ENCODE measurements at places on chromosomes 16 and 17.

- DNase-seq: no peak
Observed at GRCh38 chr16:87057211-87057881, 259.8 kb downstream of the C16orf95 start.

DNA sequence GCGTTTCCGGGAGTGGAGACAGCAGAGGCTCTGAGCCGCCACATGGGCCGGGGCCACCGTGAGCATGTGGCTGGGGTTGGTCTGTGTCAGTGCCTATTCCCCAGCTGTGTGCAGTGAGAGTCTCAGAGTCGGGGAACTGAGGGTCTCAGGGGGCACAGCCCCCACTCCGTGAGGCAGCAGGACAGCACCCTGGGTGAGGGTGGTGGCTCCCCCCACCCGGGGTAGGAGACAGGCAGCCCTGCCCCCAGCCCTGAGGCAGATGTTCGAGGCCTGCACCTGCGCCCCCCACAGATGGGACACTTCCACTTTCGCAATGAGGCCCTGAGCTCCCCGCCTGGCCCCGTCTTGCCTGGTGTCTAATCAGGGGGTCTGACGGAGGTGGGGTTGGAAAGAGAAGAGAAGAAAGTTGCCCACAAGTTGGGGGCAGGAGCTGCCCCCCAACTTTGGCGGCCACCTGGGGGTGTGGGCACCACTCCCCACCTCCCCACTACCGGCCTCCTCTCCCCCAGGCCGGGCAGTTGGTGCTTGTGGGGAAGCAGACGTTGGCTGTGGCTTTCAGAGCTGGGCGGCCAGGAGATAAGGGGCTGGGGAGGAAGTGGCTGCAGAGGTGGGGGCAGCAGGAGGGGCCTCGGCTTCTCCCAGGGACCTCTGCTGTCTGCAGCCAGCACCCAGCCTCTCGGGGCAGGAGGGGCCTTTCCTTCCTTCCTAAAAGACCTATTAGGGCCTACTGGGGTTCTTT, 1.8 kb upstream of the CBFA2T3 start:
- DNase-seq: no peak

- no peak for DNase-seq
Observed at GRCh38 chr17:57708410-57708809, 36.7 kb downstream of the CCDC182 start.

DNA sequence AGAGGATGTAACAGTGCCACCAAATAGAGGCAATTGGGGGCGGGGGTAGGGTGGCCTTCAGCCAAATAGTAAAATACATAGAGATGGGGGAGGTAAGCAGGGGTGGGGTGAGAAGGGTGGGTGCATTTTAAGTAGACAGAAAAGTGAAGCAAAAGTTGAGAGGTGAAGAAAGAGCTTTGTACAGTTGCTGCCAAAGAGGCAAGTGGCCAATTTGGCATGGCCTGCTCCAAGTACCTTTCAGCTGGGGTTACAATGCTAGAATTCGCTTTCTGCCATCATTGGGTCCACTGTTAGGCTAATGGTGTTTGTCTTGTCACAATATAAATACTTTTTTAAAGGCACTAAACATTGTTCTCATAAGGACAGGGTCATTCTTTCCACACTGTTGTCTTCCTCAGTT, 5.2 kb upstream of the TMEM97 start:
- no peak for DNase-seq

GRCh38 chr16:12059216-12059769, 82.8 kb downstream of the SNX29 start:
- no peak for DNase-seq

DNA sequence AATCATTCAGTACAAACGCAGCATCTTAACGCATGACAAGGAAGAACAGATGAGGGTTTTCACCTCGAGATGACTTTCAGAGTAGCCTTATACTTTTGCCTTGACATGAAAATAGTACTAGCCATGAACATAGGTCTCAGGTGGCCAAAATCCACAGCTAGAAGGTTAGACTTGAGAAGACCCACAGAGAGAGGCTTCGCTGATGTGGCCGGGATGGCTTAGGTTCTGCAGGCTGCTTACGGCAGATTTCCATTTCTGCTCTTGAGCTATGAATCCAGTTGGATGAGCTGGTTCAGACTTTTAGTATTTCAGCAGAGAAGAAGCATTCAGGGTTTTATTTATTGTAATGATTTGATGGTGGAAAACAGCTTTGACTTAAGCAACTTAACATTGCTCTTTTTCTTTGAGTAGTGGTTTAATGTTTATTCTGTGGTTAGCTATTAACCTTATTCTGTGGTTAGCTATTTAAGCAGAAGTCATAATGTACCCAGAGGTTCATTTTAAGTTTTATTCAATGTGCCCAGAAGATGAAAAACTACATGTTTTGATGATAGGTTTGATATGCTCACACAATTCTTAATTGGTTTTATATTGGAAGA, 7.6 kb downstream of the KRT24 start:
- no peak for DNase-seq

DNA sequence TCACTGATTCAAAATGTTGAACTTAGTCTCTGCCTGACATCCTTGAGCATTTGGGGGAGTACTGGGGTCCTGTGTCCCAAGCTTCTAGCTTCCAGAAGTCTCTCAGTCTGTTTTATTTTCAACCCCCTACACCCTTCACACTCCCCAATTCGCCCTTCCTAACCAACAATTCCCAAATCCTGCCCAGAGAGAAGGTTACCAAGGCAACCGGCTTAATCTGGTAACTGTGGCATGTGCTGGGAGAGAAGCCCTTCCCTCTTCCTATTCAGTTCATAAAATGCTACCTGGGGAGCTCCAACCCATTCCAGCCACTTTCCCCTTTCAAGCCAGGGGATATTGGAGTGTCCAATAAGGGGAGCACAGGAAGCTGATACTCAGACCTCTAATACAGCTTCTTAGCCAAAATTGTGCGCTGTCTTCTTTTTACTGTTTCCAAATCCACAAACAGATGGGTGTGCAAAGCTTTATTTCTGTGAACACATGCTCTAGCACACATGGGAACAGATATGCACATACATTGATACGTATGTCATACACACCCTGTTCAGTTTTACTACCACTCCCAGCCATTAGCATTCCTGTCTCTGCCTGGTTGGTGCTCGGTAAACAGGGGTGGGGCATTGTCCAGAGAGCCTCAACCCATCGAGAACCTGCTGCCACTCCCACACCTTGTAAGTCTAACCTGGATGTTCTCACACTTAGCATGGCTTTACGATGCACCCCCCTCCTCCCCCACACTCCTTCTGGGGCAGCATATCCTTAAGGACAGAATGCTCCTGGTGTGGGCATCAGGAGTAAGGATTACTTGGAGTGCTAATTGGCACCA, 1.1 kb upstream of the RAPGEFL1 start:
- DNase-seq: no peak

DNA sequence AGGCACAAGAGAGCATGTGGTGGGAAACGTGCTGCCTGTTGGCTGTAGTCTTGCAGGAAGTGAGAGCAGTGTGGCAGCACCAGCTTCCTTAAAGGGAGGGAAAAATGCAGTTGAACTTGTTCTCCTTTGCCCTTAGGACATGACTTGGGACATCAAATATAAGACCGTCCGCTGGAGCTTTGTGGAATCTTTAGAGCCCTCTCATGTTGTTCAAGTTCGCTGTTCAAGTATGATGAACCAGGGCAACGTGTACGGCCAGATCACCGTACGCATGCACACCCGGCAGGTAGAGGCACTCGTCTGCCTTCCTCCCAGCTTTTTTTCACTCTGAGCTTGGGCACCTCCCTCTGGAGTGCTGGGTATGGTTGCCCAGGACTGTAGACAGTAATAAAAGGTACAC, 23.3 kb downstream of the GPR179 start:
- no peak for DNase-seq

GRCh38 chr17:6626616-6627015, 13.9 kb downstream of the KIAA0753 start:
- no peak for DNase-seq

DNA sequence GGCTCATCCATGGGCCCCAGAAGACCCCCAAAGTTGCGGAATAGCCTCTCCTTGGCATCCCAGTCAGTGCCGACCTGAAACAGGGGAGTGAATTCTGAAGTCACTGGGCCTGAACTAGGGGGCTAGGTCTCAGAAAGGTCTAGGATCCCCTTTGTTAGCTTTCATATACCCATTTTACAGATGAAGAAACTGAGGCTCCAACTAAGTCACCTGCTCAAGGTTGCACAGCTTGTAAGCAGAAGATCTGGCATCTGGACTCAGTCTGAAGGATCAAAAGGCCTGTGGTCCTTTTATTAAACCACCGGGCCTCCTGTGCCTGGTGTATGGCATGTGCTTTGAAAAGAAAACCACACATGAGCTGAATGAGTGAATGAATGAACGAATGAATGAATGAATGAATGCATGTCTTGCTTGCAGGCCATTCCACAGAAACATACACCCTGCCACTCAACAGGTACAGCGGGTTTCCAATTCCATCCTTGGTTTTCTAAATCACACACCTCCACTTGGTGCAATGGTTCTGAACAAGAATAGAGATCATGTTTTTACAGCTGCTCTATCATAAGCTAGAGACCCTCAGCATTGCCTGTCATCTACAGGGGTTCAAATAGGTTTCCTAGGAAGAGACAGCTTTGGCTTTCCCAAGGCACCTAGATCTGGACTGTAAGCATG, 352.7 kb downstream of the XYLT1 start:
- DNase-seq: no peak

- DNase-seq: no peak
Observed at GRCh38 chr16:5064915-5065314, 841 bp downstream of the C16orf89 start.

GRCh38 chr17:74164446-74165045, 38.9 kb upstream of the RPL38 start:
- no peak for DNase-seq

GRCh38 chr17:50640686-50641351, 6.1 kb downstream of the ABCC3 start:
- no peak for DNase-seq

GRCh38 chr17:1183171-1183873, 3.5 kb upstream of the ABR start:
- DNase-seq: no peak

DNA sequence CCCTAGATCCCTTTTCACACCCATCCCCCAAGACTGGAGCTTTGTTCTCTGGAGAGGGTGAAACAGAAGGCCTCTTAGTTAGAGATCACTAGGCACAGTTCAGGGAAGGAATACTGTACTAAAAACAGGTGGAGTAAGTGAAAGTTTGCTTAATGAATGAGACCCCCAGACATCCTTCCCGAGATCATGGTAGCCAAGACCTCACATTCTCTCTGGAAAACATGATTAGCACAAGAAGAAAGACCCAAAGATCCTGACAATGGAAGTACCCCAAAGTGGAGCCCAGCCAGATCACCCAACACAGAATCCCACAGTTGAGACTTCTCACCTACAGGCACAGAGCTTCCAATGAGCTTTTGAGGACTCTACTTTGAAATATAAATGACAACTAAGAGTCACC, 3.4 kb upstream of the CMTM4 start:
- no peak for DNase-seq

- no peak for DNase-seq
Observed at GRCh38 chr17:72717276-72717675, 375.2 kb downstream of the SLC39A11 start.

GRCh38 chr16:66420396-66420795, 6.7 kb upstream of the BEAN1 start:
- no peak for DNase-seq

- DNase-seq: no peak
Observed at GRCh38 chr17:3512505-3513171, 36.8 kb downstream of the ASPA start.

DNA sequence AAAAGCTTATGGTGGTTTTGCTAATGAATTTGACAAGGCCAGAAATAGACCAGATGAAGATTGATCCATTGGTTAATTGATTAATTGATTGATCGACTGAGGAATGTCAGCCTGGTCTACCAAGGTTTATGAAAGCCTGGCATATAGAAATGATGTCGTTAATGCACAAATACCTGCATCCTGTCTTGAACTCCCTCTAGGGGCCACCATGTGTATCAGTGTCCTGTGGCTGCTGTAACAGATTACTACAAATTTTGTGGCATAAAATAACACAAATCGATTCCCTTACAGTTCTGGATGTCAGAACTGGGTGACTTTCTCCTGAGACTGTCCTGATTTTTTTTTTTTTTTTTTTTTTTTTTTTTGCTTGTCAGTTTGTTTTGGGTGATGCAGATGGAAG, 553.2 kb downstream of the MAF start:
- no peak for DNase-seq

- DNase-seq: no peak
Observed at GRCh38 chr17:71801301-71801700, 319.5 kb upstream of the SOX9 start.

GRCh38 chr17:7107012-7107754, 7.4 kb downstream of the ASGR2 start:
- DNase-seq: no peak

- DNase-seq: no peak
Observed at GRCh38 chr16:57380671-57381462, 8.6 kb downstream of the CX3CL1 start.

DNA sequence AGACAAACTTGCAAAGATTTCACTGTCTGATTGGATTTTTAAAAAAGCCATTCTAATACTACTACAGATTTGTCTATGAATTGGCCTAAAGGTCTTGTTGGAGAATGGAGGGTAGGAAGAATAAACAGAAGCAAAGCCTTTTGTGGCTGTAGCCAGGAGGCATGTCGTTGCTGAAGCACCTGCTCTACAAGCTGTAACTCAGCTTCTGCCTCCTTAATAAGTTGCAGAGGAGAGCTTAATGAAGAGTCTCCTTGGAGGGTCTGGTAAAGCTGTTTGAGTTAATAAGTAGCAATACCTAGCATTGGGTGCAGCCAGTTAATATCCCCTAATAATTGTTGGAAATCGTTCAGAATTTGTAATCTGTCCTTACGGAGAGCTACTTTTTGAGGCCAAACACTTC, 10.0 kb upstream of the ZNF689 start:
- no peak for DNase-seq

GRCh38 chr17:2967515-2967914, 95.9 kb downstream of the OR1D5 start:
- no peak for DNase-seq

DNA sequence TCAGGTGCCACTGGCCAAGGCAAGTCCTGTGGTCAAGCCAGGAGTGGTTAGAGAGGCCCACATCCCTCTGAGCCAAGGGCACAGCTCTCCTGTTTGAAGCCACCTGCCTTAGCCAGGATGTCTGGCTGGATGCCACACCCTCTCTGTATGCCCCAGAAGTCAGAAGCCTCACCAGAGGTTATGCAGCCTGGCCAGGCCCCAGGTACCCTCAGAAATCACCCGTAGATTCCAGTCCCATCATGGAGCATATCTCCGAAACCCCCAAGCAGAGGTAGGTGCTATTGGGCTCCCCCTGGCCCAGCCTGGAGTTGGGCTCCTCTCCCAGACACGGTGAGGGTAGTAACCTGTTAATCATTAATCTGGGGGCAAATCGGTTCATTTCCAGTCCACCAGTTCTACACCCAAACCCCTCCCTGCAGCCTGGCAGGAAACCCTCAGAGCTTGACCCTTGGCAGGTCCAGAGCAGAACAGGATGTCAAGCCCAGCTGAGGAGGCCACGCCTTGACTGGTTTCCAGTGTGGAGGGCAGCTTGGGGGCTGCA, 60.6 kb upstream of the TMEM97 start:
- DNase-seq: no peak

- DNase-seq: no peak
Observed at GRCh38 chr16:29831490-29831889, 11.2 kb downstream of the MVP start.

All from stimulated activated CD8-positive, alpha-beta memory T cell treated with anti-CD3 and anti-CD28 coated beads, Interleukin-7, amount 100 ng/mL, for 4 hours (primary cell).